ENCODE measurements at places on chromosomes 16 and 17.

DNA sequence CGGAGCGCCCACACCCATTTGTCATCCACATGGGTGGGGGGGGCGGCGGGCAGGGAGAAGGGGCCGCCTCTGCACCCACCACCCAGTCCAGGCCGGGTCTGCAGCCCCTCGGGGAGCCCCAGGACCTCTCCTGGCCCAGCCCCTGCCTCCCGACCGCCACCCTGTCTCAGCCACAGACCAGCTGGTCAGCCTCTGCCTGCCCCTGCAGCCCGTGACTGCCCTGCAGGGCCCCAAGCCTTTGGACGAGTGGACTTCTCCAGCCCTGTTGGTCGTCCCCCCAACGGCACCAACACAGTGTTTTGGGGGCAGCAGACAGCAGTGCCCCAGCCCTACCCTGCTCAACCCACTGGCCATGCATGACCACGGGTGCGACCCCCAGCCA lies 1.2 kb downstream of the PRR35 start:
- no peak for DNase-seq

DNA sequence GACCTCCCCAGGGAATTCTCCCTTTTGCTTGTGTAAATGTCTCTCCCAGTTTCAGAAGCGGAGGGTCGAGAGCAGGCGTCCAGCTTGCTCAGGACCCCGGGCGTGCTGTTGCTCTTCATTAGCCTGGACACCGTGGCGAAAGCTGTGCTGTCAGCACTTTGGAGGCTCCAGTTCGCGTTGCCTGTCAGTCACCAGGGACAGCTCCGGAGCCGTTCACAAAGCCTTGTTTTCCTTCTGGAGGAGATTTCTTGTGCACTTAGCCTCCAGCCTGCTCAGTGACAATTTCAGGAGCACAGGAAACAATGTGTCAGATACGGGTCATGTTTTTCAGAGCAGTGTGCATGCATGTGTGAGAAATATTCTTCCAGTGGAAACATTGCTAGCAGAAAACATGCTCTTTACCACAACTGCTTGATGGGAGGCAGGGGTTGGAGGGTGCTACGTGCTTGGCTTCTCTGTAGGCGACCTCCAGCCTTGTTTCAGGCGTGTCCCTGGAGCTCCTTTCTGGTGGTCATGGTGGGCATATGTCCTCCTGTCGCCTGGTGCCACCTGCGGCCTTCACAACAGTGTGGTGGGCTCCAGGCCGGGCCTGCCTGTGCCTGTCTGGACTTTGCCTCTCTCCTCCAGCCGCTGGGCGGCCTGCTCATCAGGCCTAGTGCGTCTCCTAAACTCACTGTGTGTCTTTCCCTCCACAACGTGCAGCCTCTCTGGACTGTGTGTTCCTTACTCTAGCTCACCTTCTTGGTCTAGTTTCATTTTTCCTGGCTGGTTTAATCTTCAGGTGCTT lies 29.0 kb downstream of the ZNF750 start:
- no peak for DNase-seq

DNA sequence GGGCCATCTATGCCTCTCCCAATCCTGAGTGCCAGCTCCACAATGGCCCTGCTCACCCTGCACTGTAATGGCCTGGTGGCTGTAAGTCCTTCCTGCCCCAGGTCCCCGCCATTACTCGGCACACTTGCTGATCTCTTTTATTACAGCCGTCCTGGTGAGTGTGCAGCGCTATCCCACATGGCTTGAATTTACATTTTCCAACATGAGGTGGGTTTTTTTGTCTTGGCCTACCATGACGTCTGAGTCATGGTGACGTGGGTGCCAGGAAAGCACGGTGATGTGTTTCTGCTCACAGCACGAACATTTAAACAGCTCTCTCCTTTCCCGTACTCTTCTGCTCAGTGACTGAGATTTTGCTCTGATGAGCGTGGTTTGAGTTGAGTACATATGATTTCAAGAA lies 55.2 kb upstream of the FOXF1 start:
- DNase-seq = no peak

GRCh38 chr16:64217789-64218535 lies 903.9 kb downstream of the CDH11 start:
- DNase-seq = no peak

DNA sequence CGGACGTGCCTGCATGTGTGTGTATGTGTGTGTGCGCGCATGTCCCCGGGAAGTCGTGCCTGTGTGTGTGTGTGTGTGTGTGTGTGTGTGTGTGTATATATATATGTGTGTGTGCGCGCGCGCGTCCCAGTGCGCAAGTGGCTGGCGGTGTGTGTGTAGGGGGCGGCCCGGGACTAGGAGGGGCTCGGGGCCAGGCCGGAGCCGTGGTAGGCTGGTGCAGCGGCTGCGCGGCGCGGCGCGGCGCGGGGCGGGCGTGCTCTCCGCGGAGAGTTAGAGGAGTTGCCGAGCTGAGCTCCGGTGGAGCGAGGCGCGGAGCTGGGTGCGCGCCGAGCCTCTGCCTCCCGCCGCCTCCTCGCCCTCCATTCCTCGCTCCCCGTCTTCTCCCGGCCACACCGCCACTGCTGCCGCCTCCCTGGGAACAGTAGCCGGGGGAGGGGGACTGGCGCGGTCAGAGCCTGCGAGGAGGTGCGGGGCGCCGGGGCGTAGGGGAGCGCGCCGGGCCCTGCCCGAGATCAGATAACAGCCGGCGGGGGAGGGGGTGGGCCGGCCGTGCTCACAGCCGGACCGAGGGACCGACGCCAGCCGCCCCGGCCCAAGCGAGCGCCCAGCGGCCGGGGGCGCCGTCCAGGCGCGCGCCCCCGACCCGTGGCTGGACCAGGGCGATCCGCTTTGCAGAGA lies at the start of gene KCNJ12:
KCNJ12 (plus strand) TSS at position 277 of the 678 bp plus-strand sequence. CDS start 38,986 bp downstream, outside the sequence.
- peak; percentile 61 for DNase-seq

- DNase-seq = no peak
Measured at GRCh38 chr17:58402679-58403078, 14.7 kb downstream of the RNF43 start.

GRCh38 chr17:59876107-59876506 lies 16.6 kb downstream of the TUBD1 start:
- DNase-seq = no peak

GRCh38 chr17:37746617-37747016 lies 1.8 kb upstream of the HNF1B start:
- DNase-seq = no peak

DNA sequence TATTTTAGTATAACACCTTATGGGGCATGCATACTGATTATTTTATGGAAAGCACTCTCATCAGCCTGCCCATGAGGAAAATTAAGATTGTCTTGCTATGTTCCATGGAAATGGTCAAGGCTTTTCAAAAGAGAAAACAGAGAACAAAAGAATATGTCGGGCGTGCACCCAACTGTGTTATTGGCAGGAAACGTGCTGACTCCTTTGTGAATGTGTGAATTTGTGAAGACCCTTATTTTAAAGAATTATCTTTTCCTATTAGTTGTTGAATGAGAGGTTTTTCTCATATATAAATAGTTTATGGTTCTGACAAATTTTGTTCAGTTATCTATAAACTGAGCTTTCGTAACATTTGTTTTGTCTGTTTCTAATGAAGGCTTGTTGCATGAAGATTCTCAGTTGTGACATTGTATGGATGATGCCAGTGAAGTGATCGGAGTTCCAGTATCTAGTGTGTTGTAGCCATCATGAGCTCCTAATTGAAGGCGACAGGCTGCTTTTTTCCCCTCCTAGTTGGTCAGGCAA lies 180.0 kb downstream of the BCAS3 start:
- DNase-seq = no peak

DNA sequence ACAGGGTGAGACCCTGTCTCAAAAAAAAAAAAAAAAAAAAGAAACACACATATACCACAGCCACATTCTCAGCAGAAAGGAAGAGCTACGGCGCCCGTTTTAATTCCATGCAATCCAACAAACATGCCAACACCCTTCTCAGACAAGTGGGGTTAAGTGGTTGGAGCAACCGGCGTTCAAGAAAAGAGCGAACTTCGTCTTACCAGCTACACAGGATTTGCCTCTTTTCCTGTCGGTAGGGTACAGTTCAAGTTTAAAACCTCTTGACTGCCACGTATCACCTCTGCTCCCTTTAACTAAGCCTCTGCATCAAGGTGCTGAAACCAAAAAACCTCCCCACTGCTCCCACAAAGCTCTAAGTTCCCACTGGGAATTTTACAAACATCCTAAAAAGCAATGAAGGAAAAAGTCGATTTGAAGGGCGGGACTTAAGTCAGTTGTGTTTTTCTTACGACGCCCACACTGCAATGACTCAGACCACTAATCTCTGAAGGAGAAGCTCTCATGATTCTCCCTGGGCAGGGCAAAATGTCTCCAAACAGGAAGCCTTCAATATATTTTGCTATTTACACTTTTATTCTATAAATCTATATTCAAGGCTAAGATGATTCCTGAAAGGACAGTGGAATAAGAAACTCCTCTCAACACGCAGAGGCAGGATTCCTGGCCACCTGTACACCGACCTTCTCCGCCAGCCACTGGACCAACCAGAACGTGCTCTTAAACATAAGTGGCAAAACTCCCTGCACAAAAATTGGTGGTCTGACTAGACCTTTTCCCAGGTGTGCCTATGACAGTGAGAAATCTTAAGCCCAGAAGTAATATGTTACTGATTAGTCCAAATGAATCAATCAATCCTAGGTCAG lies 18.8 kb downstream of the SRP68 start:
- DNase-seq = no peak

DNA sequence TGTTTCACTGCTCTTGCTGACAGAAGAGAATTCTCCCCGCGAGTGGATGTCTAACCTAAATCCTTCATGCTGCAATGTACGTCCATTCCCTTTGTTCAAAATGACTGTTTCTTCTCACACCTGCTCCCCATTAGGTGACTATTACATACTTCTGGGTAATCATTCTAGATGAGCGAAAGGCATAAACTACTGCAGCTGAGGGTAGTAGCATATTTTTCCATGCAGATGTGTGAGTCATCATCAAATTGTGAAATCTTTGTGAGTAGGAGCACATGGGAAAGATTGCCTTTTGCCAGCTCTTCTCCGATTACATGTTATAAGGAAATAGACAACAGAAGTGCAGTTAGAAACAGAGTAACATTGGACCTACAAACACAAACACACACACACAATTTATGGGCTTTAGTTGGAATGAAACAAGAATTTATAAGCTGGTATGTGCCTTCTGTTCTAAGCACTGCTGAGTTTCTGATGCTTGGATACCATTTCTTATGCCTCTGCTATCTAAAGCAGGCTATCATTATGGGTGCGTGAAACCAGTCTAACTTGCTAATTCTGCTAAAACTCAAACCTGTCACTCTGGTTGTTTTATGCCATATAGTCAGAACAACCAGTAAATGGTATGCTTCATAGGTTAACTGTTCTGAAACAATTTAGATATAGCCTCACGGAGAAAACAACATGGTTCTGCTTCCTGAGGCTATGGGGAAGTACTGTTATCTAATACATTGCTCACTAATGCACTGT lies 346.9 kb upstream of the PSMD7 start:
- no peak for DNase-seq

DNA sequence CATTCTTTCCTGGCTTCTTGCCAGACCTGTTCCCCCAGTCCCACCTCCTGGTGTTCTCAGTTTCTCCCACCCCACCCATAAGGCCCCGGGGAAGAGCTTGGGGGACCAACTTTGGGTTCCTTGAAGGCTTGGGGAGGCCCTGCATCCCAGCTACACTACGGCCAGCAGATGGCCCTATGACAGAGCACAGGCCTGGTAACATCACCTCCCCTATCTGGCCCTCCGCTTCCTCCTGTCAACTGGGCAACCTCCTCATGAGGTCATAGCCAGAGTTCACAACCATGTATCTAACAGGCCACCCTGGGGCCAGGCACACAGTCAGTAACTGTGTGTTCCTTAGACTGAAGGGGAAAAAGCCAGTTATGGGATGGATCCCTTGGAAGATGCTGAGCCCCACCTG lies 31.4 kb downstream of the MYO15A start:
- DNase-seq = no peak

GRCh38 chr17:9228408-9229159 lies 207.3 kb downstream of the NTN1 start:
- no peak for DNase-seq

GRCh38 chr16:77214411-77215138 lies 15.4 kb downstream of the SYCE1L start:
- DNase-seq = no peak
